Heart right ventricle (tissue), 16 donors: ENCODE measurements at places on chromosomes 1 and 21.

- no peak for DNase-seq
Observed at GRCh38 chr1:238778113-238778512, 608.3 kb upstream of the CHRM3 start.

DNA sequence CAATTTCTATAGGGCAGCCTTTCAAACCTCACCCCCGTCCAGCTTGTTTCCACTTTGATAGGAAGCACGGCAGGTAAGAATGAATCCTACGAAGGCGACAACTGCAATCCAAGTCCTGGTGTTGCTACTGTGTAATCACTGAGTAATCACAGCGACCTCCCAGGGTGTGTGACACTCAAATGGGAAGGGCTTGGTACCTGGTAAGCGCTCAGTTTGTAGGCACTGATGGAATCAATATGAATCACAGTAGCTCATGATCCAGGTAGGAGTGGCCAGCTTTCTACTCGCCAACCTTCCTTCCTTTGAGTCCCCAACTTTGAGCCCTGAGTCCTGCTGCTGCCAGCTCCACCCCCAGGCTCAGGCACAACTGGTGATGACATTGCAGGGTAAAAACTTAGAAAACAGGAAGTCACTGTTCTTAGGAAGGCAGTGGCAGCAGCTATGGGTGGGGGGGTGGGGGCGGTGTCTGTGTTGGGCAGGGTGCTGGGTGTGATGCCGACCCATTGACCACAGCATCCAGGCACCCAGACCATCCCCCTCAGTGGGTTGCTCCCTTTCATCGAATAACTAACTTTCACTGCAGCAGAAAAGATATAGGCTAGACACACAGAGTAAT, 70.7 kb downstream of the CD247 start:
- no peak for DNase-seq

- DNase-seq = no peak
Observed at GRCh38 chr1:15724949-15725880, 10.8 kb upstream of the SLC25A34 start.

- no peak for DNase-seq
Observed at GRCh38 chr21:25878344-25878743, 143.6 kb downstream of the GABPA start.

- DNase-seq = no peak
Observed at GRCh38 chr1:206493279-206493678, 14.1 kb upstream of the RASSF5 start.

DNA sequence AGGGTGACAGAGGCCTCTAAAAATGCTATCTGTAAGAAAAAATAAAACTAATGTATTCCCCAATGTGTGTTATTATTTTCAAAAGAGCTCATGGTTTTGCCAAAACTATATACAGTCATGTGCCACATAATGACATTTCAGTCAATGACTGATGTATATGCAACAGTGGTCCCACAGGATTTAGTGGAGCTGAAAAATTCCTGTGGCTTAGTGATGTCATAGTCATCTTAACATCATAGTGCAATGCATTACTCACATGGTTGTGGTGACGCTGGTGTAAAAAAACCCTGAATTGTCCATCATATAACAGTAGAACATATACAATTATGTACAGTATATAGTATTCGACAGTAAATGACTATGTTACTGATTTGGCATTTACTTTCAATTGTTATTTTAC, 172.4 kb downstream of the CACNA1E start:
- no peak for DNase-seq

DNA sequence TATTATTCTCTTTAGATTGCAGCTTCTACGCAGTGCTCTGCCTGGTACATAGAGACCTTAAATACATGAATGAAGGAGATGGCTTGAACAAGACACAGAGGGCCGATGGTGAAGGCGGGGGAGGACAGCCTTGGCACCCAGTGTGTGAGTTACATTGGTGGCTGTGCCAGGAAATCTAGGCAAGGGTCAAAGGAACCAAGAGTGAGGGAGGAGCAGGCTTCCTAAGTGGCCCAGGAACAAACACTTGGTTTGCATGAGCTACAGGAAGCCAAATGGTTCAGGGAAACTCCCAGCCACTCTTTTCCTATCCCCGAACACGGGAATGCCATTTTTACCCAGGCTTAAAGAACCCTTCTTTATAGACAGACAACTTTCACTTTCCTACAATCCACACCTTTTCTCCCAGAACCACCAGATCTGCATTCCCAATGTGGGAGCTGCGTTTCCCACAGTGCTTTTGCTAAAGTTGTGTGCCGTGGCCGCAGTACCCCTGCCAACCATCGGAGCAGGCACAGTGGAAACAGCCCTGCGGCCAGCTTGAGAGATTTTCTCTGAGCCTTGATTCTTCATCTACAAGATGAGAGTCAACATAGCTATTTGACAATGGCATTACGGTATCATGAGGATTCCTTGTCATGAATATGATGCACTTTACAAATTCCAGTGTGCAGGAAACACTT, 3.5 kb upstream of the CLEC20A start:
- no peak for DNase-seq

- DNase-seq = no peak
Observed at GRCh38 chr1:99789715-99790114, 23.3 kb upstream of the FRRS1 start.

- DNase-seq = no peak
Observed at GRCh38 chr1:151193304-151193703, 3.3 kb upstream of the VPS72 start.

GRCh38 chr1:209643285-209644020, 8.8 kb downstream of the LAMB3 start:
- DNase-seq = peak; percentile 88

DNA sequence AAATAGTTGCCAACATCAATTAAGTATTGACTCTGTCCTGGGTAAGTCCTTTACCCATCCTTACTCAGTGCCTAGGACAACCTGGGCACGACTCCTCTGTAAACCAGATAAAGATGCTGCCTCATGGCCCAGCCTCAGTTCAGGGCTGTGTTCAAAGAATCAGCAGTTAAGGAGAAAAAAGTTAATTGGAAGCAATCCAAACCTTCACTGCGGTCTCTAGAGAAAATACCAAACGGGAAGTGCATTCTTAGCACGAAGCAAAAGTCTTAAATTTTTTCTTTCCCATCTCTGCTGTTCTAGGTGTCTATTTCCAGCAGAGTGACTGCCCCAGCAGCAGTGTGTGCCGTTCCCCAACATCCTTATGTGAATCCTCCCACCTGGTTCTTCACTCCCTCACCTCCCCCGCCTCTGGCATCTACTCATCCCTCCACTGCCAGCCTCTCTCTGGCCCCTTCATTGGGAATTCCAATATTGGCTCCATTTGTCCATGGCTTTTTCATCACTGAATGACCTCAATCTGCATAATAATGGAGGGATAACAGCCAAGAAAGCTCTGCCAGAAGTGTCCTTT, 23.2 kb downstream of the KANK4 start:
- DNase-seq = no peak

DNA sequence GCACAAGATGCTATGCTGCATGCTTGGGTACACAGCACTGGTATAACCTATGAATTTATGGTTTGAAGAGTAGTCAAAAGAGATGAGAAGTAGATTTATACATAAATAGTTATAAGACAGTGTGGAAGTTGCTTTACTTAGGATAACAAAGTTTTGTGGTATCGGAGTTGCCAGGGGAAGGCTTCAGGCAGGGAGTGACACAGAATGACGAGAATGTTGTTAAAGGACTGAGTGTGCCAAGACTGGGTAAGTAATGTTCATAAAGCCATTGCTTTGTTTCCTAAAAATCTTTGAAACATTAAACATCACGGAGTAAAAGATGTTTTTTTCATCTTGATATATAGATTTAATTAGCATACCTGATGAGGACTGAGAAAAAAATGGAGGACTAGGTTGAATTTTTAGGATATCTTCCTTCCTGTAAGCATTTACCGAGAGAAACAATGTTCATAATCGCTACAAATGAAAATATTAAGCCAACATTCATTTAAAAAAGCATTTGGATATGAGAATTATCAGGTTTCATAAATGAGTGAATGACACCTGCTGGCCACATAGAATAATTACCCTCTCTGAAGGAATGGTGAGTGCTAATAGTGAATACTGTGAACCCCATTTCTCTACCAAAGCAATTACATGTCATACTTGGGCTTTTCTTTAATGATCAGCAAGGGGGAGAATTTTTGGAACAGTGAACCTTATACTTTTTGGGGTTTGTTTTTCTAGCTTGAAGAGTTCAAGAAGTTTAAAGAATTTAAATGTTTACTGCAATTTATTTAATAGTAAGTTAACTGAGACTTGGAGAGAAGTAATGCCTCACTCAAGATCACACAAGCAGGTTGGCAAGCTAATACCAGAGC, 28.4 kb downstream of the EXTL2 start:
- no peak for DNase-seq

DNA sequence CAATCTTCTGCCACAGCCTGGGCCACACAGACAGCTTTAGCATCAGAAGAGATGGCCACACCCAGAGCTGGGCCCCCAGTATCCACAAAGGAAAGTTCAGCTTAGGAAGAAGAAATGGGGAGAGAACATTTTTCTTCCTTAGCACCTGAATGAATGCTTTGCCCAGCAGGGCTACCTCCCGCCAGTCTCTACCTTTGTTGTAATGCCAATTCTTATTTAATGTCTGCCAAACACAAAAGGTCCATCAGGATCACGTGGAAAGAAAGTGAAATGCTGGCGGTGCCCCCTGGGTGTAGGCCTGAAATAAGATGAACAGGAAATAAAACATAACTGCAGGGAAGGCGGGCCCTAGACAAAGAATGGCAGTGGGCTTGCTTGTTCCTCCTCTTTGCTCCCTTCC, 125.6 kb downstream of the CACNA1E start:
- no peak for DNase-seq

DNA sequence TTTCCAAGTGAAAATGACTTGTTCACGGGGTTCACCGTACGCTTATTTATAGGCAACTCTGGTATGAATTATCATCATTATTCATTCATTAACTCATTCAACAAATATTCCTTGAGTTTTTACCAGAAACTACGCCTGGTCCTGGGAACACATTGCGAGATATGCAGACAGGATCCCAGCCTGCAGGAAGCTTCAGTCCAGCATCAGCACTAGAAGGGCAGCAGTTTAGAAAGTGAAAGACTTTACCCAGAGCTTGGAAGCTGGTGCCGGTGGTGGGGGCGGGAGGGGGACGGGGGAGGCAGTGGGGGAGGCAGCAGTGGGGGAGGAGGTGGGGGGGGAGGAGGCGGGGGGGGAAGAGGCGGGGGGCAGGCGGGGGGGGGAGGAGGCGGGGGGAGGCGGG, 55.9 kb downstream of the SETD4 start:
- DNase-seq = no peak

DNA sequence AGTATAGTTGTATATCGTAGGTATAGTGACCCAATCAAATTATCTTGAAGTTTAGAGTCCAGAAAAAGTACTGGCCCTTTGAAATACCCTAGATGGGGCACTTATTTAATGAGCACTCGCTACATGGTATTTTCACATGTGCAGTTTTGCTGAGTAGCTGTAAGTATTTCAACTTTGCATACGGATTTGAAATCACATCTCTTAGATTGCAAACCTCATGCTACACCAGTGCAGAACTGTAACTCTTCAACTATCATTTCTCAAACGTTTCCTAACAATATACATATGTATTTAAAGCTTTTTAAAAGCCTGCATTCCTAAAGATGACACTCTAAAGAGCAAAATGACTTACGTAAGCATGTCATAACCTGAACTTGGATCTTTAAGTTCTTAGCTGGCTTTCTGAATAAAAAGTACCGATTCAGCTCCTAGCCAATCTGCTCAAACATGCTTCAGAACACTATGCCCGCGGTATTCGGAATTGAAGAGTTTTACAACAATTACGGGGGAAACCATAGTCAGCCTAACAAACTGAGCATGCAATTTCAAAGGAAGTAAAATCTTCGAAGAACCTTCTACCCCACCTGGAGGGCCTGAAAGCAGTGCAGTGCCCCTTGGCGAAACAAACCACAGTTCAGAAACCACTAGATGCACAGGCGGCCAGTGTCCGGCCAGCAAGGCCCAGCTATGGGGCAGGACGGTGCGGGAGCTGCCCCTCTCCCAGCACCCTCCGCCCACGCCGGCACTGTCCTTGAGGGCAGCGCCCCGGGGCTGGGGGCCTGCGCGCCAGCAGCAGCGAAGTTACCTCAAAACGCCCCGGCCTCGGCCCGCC, 863 bp downstream of the FH start:
- peak; percentile 16 for DNase-seq

DNA sequence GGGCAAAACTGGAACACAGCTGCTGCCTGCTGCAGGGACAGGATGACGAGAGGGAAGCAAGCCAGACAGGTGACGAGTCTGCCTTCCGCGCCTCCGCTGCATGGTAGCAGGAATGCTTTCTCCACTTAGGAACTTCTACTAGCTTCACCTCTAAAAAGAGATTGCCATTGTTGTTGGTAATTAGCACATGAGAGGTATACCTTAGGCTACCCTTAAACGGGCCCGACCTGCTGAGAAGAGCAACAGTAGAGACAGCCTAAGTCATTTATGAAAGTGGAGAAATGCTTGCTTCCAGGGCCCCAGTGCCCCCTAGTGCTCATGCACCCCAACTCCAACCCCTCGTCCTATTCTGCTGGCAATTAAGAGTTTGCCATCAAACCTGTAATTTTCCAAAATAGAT, 96.9 kb upstream of the AKT3 start:
- no peak for DNase-seq

DNA sequence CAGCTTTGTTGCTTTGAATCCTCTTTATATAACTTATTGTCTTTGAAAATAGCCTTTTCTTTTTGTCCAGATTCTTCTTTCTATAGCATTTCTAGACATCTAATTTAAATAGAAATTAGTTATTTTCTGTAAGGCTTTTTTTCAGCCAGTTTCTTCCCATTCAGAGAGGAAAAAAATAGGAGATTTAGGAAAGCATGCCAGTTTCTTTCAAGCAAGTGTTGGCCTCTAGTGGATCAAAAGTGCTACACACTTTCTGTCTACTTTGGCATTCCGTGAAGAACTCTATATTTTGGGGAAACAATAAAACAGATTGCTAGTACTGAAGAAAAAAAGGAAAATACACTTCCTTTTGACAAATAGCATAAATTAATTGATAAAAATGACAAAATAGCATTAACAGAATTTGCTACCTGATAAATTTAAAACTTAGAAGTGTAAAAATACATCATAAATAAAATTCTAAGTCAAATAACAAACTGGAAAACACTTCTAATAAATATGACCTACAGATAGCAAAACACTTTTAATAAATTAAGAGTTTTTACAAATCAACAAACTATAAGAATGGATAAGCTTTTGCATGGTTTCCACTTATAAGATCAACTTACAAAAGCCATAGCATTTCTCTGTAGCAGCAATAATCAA, 13.1 kb upstream of the EXO1 start:
- no peak for DNase-seq
